T-helper 17 cell (primary cell): ENCODE measurements at places on chromosomes 2 and 18. TPM values are rescaled to one million over a fixed set of nuclear protein-coding genes. Genes with fewer than 3 reads are reported as not detected.
A peak's percentile ranks its signal among the peaks of the same experiment; 100 is the strongest.

DNA sequence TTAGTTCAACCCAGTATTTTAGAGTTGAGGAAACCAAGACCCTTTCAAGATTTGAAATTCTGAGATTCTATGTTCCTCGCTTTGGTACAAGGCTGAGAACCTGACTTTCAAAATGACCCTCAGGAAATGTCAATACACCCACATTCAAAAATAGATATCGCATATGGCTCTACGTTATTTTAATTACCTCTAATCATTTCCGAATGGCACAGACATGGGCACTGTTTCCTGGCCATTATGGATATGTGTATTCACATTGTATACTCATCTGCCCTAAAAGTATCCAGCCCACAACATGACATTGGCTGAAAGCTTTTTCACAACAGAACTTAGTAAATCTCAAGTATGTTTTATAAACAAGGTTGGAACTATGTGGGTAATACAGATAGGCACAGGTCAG is 6.7 kb downstream of the KLF7 start:
- DNase-seq = no peak

DNA sequence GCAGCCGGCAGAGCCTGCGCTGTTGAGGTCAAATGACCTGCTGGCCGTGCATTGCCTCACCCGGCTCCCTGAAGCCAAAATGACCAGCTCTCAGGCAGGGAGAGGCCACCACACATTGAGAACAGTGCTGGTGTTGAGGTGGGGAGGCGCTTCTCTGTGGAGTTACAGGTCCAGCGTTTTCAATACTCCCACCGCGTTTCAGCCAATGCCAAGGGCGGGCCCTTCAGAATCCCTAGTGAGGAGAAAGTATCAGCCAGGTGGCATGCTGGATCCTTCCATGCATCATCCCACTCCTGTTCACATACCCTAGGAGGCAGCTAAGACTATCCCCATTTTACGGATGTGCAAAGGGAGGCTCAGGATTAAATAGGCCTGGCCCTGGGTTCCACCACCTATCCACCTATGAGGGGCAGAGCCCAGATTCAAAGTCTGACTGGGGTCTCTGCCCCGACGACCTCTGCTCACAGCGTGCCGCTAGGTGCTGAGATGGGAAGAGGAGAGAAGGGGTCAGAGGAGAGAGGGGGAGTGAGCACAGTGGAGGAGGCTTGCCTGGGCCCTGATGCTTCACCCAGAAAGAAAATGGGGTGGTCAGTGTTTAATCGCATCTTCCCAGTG is 137.6 kb upstream of the ID2 start:
- DNase-seq = no peak

GRCh38 chr2:82636402-82637020 is 1822.6 kb downstream of the SUCLG1 start:
- no peak for DNase-seq

- no peak for DNase-seq
These were observed 94.7 kb upstream of the FAM136A start for GRCh38 chr2:70396612-70397011.

DNA sequence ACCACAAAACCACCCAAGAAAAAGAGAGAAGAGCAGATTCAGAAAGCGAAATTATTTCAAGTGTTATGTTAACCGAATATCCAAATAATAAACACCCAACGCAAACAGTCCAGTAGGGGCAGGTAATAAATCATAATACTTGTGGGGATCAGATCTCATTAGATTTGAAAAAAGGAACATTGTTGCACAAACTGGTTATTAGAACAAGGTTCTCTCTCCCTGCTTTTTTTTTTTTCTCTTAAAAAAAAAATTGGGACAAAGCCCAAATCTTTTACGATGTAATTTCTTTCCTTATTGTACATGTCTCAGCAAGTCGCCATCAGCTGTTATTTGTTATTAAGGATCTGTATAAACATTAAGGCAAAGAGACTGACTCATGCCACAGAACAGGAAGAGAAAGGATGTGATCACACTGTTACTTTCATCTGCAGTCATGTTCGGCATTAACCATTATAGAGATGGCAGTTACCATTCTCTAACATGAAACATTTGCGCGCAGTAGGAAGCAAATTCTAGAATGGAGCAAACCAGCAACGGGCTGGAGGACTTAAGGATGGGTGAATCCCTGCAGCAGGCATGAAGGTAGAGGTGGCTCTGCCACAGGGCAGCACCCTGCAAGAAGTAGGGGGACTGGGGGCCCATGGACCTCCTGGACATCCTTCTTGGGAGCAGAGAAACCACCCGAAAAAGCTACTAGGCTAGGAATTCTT is 42.0 kb downstream of the EPHA4 start:
- no peak for DNase-seq

GRCh38 chr18:51643483-51643882 is 446.0 kb upstream of the MEX3C start:
- DNase-seq = no peak

DNA sequence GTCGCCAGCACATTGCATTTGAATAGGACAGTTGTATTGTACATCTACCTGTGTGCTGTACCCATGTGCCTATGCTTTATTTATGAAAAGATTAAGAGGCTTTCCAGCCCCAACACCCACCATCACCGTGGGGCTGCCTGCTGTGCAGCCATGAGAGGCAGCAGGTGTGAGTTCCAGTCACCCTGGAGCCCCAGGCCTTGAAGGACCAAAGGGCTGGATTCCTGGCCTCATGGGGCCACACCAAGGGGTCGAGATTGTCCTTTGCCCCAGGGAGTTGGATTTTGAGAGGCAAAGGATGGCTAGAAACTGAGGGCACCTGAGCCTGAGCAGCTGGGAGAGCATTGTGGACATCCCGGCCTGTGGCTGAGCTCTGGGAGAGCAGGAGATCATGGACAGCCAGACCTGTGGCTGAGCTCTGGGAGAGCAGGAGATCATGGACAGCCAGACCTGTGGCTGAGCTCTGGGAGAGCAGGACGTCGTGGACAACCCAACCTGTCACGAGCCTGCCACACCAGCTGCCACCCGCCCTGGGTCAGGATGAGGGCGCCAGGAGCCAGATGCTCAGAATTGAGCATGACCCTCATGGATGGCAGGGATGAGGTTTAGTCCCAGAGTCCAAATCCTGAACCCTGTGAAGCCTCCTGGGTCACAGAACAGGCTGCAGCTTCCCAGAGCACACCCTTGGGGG is 182.5 kb upstream of the RAB6C start:
- no peak for DNase-seq

DNA sequence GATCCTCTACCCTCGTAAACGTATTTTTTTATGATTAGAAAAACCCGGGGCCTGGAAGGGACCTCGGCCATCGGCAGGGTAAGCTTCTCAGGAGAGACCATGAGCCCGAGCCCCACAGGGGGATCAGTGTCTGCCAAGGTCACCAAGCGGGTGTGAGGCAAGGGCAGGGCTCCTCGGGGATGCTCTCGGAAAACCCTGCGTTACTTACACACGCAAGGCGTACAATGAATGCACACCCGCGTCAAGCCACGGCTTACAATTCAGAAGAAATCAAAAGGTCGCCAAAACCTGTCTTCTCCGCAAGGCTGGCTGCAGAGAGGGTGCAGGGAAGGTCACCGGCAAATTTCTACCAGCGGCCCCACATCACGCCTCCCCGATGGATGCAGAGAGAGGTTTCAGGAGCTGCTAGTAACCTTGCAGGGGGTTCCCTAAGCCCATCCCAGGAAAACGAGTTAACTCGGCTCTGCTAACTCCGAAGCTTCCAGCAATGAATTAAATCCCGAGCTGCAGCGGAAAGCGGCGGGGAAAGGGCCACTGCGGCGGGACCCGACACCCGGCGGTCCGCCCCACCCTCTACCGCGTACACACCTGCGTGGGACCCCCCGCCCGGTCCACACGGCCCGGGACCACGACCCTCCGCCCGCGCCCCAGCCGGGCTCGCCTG is 638 bp downstream of the ST3GAL5 start:
- peak; percentile 9 for DNase-seq

DNA sequence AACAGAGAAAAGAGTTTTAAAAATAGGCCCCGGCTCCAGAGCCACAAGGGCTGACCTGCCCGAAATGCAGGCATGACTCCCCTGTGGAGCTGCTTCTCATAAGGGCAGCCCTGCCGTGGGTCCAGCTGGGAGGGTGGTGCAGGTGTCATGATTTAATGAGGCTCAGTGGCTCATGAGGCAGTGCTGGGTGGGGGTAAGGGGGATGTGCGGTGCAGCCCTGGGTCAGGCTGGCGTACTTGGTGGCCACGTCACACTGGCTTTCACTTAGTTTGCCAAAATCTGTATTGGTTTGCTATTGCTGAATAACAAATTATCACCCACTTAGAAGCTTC is 33.6 kb downstream of the HJURP start:
- DNase-seq = no peak

- no peak for DNase-seq
These were observed 121.4 kb upstream of the HS6ST1 start for GRCh38 chr2:128439791-128440665.

- DNase-seq = no peak
These were observed 68.4 kb upstream of the RTN4 start for GRCh38 chr2:55118643-55119083.

GRCh38 chr2:71472019-71472418 is 18.7 kb downstream of the DYSF start:
- DNase-seq = no peak

The MEIS1 gene
- total RNA-seq = 0.80 TPM

The HNRNPA3 gene
- total RNA-seq = 183 TPM

The CIAO1 gene
- total RNA-seq = 61.5 TPM

The POTEJ gene
- total RNA-seq = not detected

The TMEM37 gene
- not detected for total RNA-seq

The PLEKHH2 gene
- total RNA-seq = not detected

The LYPD6B gene
- 1.4 TPM for total RNA-seq

The UBR3 gene
- 33.6 TPM for total RNA-seq
